ENCODE measurements at places on chromosomes 1 and 21.

- no peak for DNase-seq
Measured at GRCh38 chr1:116785006-116785405, 30.8 kb downstream of the CD2 start.

- no peak for DNase-seq
Measured at GRCh38 chr1:234322097-234322496, 51.2 kb upstream of the COA6 start.

DNA sequence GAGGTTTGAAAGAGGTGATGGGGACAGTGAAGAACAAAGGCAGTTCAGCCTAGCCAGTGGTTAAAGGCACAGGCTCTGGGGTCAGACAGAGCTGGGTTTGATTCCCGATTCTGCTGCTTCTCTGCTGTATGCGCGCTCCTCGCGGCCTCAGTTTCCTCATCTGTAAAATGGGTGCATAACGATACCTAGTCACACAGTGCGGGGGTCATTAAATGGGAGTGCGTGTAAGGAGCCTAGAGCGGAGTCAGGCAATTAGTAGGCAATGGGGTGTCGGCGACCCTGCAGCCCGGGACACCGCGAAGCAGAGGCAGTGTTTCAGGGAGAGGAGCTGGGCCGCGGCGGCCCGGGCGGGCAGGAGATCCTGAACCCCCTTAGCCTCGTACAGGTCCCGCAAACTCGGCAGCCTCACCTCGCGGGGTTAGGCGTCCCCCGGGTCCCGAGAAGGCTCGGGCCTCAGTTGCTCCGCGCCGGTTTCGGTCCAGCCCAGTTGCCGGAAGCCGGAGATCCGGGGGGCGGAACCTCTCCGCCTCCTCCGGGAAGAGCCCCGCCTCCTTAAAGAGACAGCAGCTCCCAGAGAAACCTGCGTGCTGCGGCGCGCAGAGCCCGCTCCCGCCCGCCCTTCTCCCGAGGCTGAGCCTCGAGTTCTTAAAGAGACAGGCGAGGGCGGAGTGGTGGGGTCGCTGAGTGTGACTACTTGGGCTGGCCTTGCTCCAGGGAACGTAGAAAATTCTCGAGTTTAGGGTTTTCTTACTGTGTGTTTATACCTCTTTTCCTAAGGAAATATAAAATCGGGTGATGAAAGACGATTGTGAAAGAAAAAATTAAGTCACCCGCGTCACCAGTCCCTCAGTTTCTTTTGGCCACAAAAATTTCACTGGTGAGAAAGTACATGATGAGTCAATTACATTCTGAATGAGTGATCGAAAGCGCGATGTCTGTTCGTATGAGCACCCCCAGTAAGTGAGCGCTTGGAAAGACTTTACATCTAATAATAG lies at the start of gene YIPF1:
Gene YIPF1 (minus strand): TSS at position 494 of the 995 bp plus-strand sequence. CDS start 860 bp downstream, outside the sequence.
- peak; percentile 89 for DNase-seq

DNA sequence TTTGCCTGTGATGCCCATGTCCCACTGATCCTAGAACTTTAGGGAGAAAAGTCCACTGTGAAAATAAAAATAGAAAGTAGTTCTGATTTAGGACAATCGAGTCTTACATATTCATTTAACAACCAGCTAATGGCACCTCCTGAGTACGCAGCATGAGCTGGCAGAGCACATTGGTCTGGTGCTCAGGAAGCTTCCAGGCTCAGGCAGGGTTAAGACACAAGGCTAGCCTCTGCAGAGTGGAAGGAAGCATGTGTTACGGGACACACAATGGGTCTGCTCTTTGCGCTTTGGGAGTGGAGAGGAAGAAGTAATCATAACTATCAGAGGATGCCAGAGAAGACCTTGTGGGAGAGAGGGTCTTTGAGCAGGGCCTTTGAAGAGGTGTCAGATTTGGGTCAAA lies 4.2 kb upstream of the KLHDC8A start:
- no peak for DNase-seq

DNA sequence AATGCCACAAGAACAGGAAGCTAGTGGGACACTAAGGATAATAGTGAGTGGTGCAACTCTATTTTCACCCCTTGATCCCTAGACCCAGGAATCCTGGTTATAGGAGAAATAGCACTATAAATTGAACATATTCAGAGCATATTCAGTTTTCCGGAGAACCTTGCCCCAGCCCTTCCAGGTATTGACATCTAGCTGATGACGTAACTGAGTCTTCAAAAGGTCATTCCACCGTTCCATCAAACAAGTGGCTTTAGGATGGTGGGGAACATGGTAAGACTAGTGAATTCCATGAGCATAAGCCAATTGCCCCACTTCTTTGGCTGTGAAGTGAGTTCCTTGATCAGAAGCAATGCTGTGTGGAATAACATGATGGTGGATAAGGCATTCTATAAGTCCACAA lies 2.9 kb downstream of the MROH9 start:
- no peak for DNase-seq

GRCh38 chr1:244552336-244552735 lies 91.3 kb downstream of the CATSPERE start:
- DNase-seq = no peak

DNA sequence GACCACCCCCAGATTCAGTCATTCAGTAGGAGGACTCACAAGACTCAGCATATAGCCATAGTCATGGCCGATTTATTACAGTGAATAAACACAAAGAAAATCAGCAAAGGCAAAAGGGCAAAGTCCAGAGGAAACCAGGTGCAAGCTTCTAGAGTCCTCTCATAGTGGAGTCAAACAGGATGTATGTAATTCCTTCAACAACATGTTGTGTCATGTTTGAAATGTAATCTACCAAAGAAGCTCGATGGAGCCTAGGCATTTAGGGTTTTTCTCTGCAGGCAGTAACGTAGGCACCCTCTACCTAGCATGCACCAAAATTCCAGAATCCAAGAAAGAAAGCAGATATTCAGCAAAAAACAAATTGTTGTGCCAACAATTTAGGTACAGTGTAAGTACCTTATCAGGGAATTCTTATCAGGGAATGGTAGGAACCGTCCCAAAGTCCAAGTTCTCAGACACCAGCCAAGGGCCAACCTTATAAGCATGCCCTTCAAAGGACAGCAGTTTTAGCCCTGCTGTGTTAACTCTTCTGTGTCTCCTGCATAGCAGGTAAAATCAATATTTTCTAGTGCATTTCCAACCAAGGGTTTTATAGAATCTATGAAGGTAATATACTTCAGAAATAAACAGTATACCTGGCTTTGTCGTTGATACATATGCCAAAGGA lies 16.1 kb upstream of the SLAMF6 start:
- DNase-seq = no peak

DNA sequence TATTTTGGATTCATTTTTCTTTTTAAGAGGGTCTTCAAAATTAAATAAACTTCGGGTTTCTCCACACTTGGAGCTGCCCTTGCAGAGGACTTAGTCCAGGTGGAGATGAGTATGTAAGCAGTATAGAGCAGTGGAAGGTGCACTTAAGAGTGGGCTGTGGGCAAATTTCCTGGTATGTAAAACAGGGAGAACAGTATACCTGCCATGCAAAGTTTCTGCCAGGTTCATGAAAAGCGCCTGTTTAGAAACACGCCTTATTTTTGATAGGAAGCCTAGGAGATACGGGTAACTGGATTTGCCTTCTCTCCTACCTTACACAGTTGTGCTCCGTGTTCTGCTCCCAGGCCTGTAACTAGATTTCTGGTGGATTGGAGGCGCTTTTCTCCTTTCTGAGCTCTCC lies 1.2 kb downstream of the KDM4A start:
- DNase-seq = no peak

GRCh38 chr1:212401838-212402582 lies 12.7 kb downstream of the PACC1 start:
- DNase-seq = no peak

DNA sequence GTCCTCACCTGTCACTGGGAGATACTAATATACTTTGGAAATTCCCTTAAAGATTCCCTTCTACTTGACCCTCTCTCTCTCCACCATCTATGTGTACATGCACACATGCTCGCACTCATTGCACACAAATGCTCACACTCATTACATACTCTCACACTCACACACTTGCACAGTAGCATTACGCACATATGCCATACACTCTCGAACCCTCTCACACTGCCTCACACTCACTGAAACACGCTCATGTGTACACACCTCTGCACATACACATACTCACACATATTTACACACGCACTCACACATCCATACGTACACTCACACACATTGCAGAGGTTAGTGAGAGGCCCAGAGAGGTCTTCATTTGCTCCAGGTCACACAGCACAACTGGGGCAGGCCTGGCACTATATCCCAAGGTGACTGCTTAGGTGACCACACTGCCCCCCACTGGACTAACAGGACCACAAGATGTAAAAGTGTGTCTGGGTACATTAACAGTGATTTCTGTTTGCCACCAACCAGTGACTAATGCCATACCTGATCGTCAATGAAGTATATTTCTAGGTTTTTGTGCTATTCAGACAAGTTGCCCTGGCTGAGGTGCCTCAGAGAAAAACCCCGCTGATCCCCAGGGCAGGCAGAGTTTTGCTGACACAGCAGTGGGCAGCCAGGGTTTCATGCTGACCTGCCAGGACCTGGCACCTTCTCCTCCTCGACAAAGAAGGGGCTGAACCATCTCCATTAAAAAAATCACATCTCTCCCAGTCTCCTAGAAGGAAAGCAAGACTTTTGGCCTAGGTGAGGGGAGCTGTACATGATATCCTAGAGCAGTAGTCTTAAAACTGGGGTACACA lies 28.5 kb upstream of the CAMK1G start:
- no peak for DNase-seq

DNA sequence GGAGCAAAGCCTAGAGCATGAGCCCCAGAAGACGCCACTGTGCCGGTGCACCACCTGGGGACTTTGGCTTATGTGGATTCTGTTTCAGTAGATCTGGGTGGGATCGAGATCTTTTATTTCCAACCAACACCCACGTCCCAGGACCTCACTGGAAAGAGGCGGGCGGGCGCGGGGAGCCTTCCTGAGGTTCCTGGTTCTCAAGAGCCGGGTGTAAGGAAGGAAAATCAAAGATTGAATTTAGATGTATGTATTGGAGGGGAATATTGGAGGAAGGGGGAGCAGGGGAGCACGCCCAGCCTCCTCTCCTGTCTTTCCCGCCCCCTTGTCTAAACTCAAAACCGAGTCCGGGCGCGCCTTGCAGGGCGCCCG lies 6.2 kb upstream of the OLIG2 start:
- DNase-seq = no peak

GRCh38 chr21:29096218-29097015 lies 23.0 kb upstream of the CCT8 start:
- DNase-seq = no peak

- no peak for DNase-seq
Measured at GRCh38 chr1:48058135-48059025, 61.2 kb upstream of the TRABD2B start.

- DNase-seq = peak; percentile 74
Measured at GRCh38 chr1:35544976-35545375, 12.2 kb downstream of the KIAA0319L start.

- no peak for DNase-seq
Measured at GRCh38 chr1:186057086-186057485, 318.0 kb downstream of the TPR start.

DNA sequence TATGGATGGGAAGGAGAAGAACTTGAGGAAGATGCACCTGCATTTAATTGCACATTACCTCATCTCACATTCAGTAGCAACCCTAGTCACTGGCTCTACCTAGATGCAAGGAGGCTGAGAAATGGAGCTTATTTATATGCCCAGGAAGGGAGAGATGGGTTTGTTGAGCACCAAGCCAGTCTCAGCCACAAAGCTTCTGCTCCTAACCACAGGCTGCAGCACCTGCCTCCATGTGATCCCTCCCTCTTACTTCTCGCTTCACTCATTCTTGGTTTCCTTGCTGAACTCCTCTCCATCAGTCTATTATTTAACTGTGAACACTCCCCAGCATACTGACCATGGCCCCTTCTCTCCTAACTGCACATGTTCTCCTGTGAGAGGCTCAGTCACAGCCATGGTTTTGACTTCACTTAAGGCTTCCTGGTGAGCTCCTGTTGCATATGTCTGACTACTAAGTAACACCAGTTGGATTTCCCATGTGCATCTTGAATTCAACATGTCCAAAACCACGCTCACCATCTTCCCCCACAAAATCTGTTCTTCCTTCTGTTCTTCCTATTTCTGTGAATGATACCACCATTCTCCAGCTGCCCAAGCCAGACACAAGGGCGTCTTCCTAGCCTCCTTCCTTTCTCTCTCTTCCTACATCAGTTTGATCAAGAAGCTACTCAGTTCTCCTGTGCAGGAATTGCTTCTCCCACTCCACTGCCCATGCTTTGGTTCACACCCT lies 139.8 kb downstream of the AK5 start:
- DNase-seq = peak; percentile 28

GRCh38 chr1:106937104-106937503 lies 119.4 kb upstream of the PRMT6 start:
- DNase-seq = no peak

DNA sequence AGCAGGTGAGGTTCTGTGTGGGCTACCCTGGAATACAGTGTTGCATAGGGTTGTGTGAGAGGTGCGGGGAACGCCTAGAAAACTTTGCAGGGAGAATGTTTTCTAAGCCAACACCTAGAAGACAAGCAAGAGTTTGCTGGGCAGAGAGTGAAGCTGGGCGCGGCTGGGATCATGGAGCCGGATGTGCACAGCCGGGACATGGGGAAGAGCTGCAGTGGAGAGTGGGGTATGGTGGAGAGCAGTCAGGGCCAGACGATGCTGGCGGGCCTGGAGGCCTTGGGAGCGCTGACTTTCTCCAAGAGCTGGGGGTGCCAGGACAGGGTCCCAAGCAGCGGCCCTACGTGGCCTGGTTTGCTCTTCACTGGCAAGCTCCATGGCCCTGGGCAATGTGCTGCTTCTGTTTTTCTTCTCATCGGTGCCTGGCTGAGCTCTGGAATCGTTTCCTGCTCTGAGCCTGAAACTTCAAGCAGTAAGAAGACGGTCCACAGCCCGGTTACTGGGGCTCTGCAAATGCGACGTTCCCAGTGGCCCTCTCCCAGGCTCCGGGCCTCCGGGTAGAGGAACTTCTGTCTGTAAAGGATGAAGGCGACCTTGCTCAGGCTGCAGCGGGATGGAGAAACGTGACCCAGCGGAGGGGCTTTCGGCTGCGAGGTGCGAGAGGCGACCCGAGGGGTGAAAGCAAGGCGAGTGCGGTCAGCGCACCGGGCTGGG lies 51.9 kb upstream of the CD34 start:
- peak; percentile 19 for DNase-seq

GRCh38 chr1:228986093-228986904 lies 251.0 kb downstream of the RHOU start:
- DNase-seq = no peak

DNA sequence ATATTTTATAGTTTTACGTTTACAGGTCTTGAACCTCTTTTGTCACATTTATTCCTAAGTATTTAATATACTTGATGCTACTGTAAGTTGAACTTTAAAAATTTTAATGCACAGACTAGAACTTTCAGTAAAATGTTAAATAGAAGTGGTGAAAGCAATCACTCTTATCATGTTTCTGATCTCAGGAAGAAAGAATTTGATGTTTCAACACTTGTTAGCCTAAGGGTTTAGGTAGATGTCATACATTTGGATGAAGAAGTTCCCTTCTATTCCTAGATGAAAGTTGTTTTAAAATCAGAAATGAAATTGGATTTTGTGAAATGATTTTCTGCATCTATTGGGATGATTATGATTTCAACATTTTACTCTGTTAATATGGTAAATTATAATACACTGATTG lies 63.6 kb upstream of the TTLL7 start:
- DNase-seq = no peak

Measured in CD4-positive, alpha-beta T cell treated with Interleukin-21 for 1 hour (primary cell).